NCI-H187 treated with DMSO at 0.1 percent for 48 hours (cell line): ENCODE measurements at places on chromosomes 7 and 10.

DNA sequence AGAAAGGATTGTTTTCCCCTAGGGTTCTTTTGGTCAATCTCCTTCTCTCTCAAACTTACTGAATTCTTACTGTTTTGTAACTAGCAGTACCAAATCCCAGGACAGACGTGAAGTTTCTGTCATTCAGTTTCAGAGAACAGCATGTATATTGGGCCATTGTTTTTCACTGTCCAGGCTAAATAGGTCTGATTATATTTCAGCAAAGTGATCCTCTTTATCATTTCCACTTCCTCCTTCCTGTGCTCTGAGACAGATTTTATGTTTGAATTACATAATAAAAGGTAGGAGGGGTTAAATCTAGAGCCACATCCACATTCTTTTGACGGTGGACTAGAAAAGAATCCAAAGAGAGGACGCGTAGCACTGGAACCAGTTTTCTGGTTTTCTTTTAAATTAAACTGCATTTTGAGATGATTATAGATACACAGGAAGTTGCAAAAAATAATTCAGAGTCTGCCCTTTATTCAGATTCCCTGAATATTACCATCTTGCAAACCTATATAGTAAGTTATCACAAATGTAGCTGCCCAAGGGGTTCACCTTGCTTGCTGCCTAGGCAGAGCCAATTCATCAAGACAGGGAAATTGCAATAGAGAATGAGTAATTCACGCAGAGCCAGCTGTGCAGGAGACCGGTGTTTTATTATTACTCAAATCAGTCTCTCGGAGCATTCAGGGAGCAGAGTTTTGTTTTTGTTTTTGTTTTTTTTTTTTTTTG lies 40.1 kb downstream of the AKR1E2 start:
- DNase-seq, result no peak

- DNase-seq, result no peak
Measured at GRCh38 chr10:94349327-94349726, 13.4 kb downstream of the NOC3L start.

- DNase-seq, result no peak
Measured at GRCh38 chr10:74612195-74612594, 214.2 kb upstream of the KAT6B start.

GRCh38 chr7:106792233-106792926 lies 72.7 kb upstream of the PIK3CG start:
- no peak for DNase-seq

GRCh38 chr10:24251547-24251946 lies 42.6 kb downstream of the KIAA1217 start:
- DNase-seq, result no peak

- DNase-seq, result no peak
Measured at GRCh38 chr10:29648983-29649268, 14.2 kb upstream of the SVIL start.

GRCh38 chr7:69763513-69763912 lies 165.2 kb downstream of the AUTS2 start:
- DNase-seq, result no peak

DNA sequence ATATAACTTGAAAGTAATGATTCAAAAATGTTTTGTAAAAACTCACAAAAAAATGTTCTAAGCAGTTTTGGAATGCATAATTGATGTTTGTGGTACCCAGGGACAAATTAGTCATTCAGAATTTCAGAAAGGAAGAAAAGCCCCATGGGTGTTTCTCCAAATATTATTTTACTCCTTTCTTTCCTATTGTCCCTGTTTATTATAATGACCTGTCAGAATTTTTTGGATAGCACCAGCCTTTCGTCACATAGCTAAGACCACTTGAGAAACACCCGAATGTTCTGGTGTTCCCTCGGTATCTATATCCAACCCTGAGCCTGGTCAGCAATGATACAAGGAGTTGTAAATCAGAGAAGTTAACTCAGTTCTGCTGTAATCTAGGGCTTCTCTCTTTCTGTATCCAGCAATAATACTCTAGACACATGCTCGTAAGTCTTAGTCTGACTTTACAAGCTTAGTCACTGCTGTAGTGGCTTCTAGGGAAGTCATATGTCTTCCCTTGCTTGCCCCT lies 64.8 kb upstream of the MEOX2 start:
- DNase-seq, result no peak

DNA sequence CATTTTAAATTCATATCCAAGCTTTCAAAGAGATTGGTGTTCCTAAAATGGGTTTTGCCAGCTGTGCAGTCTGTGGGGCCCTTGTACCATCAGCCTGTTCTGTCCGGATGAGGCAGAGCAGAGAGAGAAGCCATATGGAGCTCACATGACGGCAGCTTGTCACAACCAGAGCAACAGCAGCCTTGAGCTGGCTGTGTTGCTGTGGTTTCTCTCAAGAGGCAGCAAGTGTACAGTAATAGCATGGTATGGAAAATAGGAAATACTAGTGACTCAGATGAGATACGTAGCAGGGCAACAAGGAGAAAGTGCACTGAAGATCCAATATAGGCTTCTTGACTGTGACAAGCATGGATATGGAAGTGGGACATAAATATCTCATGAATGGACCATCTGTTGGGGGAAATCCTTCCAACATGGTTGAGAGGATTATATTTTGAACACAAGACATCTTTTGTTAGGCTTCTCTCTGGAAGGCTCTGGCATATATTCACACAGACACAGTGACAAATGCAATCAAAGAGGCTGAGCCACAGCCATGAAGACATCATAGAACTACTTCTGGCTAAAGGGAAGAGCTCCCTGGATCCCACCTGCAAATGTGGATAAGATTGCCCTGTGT lies 251.0 kb upstream of the TAC1 start:
- DNase-seq, result peak; percentile 69

GRCh38 chr7:107027208-107027607 lies 17.3 kb upstream of the PRKAR2B start:
- DNase-seq, result no peak

- no peak for DNase-seq
Measured at GRCh38 chr7:82722946-82723345, 279.4 kb upstream of the CACNA2D1 start.

DNA sequence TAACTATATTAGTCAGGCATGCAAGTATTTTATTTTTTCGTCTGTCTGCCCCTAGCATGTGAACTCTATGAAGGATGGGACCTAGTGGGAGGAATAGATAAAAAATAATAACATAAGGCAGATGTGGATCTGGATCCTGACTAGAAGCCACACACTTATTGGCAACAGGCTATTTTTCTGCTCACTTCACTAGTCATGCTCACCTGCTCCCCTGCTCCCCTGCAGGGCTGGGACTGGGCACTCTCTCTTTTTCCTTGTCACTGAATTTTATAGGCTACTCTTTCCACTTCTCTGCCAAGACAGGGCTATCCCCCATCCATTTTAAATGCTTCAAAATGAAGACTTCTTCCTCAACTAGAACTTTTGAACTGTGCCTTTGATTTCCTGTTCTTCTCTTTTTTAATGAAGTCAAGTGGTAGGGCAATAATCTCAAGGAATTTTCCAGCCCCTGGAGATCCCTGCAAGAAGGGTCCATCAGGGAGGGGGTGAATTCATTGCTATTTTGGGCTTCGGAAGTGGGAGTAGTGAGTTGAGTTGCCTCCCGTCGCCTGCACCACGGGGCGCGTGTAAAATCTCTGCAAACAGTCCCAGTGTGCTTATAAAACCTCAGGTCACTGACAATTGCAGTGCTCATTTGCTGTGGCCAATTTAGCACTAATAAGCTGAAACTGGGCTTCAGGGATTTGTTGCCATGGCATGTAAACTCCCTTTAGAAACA lies 156.7 kb upstream of the NPVF start:
- DNase-seq, result no peak

DNA sequence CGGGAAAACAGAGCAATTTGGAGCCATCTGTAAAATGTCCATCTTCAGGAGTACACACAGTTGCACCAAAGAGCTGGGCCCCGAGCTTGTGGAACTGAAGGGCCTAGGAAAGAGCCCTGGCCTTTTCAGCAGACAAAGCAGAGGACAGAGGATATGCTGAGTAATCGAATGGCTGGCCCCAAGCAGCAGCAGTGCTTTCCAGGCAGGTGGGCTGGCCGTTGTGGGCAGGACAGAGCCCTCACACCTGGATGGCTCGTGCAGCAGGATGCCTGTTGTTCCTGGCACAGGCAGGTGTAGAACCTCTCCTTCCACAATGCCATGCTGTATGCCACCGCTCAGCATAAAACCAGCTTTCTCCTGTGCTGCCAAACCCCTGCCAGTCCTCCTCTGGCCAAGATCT lies 32.5 kb upstream of the TNS3 start:
- no peak for DNase-seq

DNA sequence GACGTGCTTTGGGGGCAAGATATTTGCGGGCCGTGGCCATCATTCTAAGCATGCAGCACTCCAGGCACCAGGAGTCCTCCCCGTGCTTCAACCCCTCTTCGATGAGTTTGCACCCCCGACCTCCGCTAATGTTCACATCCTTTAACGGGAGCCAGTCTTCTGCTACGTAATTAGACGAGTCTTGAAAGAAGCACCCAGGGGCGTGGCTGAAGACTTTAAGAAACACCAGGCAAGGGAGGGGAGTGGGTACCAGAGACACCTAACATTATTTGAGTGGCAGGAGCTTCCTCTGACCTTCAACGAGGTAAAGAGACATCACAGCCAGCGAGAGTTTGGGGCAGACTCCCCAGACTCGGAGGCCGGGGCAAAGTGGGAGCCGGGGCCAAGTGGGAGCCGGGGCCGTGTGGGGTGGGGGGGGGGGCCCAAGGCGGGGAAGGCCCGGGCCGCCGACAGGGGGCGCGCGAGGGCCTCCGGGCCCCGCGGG lies 31.1 kb upstream of the TOMM7 start:
- no peak for DNase-seq

- DNase-seq, result no peak
Measured at GRCh38 chr10:52252307-52252706, 61.8 kb upstream of the DKK1 start.
